Activated CD4-positive, alpha-beta T cell treated with anti-CD3 and anti-CD28 coated beads for 4 hours (primary cell): ENCODE measurements at places on chromosomes 6 and 20.
A peak's percentile ranks its signal among the peaks of the same experiment; 100 is the strongest.

GRCh38 chr6:144364208-144364720 lies 79.1 kb downstream of the UTRN start:
- DNase-seq, result no peak

GRCh38 chr6:6694825-6695624 lies 106.5 kb downstream of the LY86 start:
- no peak for DNase-seq

DNA sequence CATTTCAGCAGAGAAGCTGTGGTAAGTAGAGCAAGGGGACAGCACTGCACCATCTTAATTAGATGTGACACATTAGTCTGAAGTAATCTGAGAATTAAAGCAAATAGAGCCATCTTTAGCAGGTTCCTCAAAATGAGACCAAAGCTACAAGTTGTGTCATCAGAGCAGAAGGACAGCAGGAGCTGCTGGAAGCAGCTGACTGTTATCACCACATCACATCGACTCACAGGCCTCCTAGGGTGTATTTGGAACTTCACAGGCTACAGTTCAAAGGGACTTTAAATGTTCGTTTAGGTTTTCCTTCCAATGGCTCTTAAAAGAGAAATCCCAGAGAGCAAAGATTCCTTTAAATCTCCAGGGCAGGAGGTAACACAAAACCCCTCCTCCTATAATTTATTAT lies 69.5 kb downstream of the LCA5 start:
- no peak for DNase-seq

DNA sequence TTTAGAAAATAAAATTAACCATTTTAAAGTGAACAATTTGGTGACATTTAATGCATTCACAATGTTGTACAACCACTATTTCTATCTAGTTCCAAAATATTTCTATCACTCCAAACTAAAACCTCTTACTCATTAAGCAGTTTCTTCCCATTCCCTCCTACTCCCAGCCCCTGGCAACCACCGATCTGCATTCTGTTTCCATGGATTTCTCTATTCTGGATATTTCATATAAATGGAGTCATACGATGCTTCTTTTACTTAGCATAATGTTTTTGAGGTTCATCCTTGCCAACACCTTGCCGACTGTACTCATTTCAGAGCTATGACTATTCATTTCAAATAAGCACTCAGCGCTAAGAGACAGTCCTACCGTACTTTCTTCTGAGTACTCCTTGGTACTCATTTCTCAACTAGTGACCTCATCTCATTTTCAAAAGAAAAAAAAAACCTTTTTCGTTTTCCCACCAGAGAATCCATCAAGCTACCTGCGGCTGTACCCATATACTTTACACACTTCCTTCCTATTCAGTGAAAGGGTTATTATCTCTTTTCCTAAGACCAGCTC lies 259.2 kb downstream of the UTRN start:
- no peak for DNase-seq

DNA sequence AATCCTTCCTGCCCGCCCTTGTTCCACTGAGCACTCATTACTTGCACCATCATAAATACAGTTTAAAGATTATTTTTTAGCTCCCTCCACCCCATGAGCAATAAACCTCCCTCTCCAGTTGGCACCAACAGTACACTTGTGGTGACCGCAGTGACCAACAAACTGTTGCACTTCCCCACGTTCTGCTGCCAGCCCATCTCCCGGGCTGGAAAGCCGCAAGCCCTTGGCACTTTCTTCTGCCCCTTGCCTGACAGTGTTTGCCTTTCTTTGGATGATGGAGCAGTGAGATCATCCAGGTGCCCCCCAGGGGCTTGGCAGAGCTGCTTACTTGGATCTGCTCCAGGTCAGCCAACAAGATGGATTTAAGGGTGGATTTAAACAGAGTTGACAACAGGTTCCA lies 21.6 kb downstream of the KCNB1 start:
- no peak for DNase-seq

GRCh38 chr6:87846434-87846833 lies 144.4 kb upstream of the AKIRIN2 start:
- DNase-seq, result no peak

DNA sequence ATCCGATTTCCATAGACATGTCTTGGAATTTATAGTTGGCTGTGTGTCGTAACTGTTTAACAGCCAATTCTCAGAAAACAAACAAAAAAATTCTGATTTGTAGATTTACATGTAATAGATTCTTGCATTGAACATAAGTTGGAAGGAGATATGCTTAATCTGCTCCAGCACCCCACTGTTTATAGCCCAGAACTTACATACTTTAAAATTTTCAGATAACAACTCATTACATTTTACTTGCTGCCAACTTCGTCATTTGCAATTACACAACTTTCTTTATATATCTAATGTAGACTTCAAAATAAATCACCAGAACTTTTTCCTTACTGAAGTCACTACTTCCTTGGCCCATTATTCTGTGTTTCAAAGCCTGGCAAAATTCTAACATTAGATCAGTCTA lies 472.3 kb upstream of the EYS start:
- DNase-seq, result no peak

- DNase-seq, result no peak
Observed at GRCh38 chr20:14310977-14311627, 26.3 kb downstream of the FLRT3 start.

DNA sequence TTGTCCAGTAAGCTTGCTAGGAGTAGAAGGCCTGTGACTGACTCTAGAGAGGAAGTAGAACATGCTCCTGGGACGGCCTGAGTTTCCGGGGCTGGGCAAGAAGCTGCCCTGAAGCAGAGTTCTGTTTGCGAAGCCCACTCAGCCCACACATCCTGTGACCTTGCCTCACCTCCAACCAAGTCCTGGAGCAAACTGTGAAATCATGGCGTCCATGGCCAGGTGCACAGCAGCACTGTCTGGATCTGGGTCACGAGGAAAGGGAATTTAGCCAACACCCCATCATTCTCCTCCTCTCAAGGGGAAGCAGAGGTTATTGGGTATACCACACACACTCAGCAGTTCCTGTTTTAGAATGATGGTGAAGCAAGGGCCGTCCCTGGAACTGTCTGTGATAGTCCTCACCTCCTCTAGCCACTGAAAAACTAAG lies 87.5 kb downstream of the CRYBG1 start:
- no peak for DNase-seq

DNA sequence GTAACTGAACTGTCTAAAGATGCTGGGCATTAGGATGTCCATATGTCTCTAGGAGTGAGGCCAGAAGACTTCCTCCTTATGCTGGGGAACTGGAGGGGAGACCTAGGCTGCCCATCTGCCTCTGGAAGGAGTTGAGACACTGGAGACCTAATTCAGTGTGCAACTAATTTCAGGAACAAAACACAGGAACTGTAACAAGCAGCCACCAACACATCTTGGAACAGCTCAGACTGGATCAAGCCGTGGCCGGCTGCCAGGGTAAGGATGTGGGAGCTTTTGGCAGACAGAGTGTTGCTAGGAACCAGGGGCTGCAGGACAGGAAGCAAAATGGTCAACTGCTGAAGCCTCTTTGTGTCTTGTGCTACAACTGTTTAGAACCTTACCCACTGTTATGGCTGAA lies 16.4 kb upstream of the MAS1 start:
- DNase-seq, result no peak

- DNase-seq, result no peak
Observed at GRCh38 chr20:18395544-18395943, 71.3 kb downstream of the DZANK1 start.

GRCh38 chr6:82744286-82745015 lies 321.2 kb downstream of the UBE3D start:
- DNase-seq, result no peak

GRCh38 chr20:53597030-53597482 lies 3.4 kb upstream of the ZNF217 start:
- no peak for DNase-seq

- no peak for DNase-seq
Observed at GRCh38 chr6:157775376-157775775, 47.7 kb upstream of the SNX9 start.

GRCh38 chr6:157246771-157247484 lies 76.4 kb downstream of the TMEM242 start:
- no peak for DNase-seq

GRCh38 chr6:8268606-8269005 lies 166.3 kb upstream of the EEF1E1 start:
- no peak for DNase-seq

- DNase-seq, result no peak
Observed at GRCh38 chr20:44918761-44919160, 8.9 kb downstream of the PABPC1L start.

DNA sequence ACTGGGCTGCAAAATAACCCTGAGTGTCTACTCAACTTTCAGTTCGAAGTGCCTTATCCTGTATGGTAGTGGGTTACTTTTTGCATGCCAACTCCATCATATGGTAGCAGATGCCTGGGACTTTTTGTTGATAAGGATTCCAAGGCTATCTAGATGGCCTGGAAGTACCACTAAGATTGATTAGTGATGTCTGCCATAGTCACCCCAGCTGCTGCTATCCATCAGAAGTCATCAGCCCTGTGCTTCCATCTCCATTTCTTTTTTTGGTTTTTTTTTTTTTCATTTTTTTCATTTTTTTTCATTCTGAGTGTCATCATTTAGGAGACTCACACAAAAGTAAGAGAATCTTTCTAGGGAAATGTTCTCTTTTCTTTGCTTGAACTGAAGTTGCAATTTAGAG lies 217.4 kb upstream of the PLCB4 start:
- no peak for DNase-seq

- DNase-seq, result no peak
Observed at GRCh38 chr20:36062799-36063198, 91.7 kb upstream of the EPB41L1 start.

DNA sequence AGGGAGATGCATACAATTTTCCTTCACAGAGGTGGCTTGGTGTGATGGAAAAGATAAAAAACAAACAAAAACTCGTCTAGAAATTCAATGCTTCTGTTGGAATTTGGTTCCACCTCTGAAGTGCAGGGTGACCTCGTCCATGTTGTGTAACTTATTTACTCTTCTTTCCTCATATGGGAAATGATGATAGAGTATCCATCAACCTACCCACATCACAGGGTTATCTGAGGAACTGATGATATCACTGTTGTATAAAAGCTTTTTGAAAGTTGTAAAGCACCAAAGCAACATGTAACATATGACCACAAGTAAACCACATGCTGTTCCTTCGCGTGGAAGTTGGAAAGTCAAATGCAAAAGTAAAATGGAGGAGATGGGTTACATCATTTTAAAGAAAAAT lies 212.0 kb upstream of the SGK1 start:
- DNase-seq, result no peak

DNA sequence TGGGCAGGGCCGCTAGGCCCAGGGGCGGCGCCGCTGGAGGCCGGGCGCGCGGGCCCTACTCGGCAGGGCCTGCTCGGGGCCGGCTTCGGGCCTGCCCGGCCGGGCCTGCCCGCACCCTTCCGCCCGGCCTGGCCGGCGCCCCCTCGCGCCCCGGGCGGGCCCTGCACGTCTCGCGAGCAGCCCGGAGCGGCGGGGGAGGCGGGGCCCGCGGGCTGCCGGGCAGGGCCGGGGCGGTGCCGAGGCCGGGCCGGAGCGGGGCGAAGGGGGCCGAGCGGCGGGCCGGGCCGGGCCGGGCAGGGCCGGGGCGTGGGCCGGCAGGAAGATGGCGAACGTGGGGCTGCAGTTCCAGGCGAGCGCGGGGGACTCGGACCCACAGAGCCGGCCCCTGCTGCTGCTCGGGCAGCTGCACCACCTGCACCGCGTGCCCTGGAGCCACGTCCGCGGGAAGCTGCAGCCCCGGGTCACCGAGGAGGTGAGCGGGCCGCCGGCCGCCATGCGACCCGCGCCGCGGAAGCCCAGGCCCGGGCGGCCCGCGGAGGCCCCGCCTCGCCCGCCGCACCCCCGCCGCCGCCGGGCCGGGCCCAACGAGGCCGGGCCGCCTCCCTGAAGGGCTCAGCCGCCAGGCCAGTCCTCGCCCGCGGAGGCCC lies at the start of gene NPEPL1:
Gene NPEPL1, plus strand, starts transcription at position 222 of the 647 bp plus-strand sequence. Its CDS starts 101 bp downstream, at position 323.
- DNase-seq, result peak; percentile 53

DNA sequence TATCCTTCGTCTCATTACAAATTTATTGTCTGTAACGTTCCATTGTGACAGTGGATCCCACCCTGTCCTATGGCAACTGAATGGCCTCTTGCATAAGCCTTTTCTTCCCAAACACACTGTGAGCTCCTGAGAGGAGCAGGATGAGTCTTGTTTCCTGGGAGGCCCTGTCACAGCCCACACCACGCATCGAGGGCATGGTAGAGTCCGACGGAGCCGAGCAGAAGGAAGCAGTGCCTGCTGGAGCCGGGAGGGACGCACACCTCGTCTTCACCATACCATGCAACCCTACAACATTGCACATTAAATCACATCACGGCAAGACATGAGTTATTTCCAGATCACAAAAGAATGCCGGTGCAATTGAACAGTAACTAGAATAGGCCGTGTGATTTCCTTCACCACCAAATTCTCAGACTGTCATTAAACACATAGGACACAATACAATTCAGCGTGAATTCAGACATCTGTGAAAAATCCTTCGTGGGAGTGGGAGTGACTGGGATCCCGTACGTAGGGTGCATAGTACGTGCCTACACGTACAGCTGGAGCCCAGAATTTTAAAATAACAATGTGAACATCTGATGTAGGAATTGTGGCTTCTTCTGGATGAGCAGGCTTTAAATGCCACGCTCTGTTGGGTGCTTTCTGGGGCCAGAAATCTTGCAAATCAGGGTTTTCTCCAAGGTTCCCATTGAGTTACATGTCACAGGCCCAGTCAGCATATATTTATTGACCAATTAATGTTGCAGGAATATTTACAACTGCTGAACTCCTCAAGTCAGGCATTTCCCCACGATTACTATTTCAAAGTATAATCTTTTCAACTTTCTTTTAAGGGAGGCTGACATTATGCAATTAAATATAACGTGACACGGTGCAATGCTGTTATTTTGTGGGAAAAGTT lies 201.8 kb downstream of the TTLL2 start:
- DNase-seq, result no peak

GRCh38 chr20:24095756-24096155 lies 107.2 kb upstream of the GGTLC1 start:
- no peak for DNase-seq

- no peak for DNase-seq
Observed at GRCh38 chr6:138752017-138752416, 21.6 kb upstream of the CCDC28A start.

- DNase-seq, result no peak
Observed at GRCh38 chr6:155970472-155970871, 514.8 kb upstream of the NOX3 start.

- no peak for DNase-seq
Observed at GRCh38 chr6:170143401-170144150, 147.3 kb downstream of the DLL1 start.

DNA sequence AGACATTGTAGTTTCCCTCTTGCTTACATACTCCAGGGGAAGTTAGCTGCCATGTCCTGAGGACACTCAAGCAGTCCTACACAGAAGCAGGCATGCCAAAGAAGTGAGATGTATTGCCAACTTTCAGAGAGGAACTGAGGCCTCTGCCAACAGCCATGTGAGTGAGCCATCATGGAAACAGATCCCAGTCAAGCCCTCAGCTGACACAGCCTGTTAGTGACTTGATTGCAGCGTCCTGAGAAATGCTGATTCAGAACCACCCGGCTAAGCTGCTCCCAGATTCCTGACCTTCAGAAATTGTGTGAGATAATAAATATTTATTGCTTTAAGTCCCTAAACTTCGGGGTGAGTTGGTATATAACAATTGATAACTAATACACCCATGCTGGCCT lies 38.1 kb downstream of the GSTA2 start:
- DNase-seq, result no peak
